ENCODE measurements at places on chromosomes 11 and 22.

DNA sequence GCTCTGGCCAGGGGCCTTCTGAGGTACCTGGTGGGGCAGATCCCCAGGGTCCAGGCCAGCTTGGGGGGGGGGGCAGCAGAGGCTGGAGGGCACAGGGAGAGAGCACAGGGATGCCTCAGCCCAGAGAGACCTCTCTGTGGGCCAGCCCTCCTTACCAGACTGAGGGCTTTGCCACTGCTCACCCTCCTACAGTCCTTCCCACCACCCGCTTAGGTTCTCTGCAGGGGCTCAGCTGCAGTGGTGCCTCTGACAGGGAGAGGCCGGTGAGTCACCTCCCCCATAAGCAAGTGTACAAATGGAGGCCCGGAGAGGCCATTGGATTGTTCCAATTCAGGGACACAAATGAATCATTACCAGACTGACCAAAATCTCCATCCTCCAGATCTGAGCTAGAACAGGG, 68.1 kb upstream of the LMO1 start:
- no peak for DNase-seq

DNA sequence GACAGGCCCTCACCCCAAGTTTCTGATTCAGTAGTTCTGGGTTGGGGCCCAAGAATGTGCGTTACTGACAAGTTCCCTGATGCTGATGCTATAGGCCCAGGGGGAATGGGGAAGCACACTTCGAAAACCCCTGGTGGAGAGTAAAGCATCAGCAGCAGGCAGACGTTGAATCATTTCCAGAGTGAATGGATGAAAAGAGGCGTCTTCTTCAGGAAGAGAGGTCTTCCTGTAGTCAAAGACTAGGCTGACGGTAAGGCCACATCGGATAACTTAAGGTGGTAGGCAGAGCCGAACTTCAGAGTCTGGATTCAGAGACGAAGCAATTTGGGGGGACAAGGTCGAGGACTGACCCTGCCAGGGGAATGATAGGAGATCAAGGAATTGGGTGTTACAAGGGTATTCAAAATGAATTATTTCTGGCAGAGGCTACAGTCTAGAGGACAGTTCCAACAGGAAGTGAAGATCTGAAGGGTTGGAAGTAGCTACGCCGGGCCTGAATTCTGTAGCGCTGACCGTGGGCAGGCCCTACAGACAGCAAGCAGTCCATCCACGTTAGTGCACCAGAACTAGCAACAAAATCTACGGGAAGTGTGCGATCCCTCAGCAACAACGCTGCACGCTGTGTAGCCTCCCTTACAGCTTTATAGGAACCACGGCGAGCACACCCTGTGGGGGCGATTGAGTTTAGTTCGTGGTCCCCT, 862 bp upstream of the CENATAC start:
- peak; percentile 81 for DNase-seq

GRCh38 chr11:128840137-128840536, 27.0 kb downstream of the KCNJ1 start:
- no peak for DNase-seq

GRCh38 chr11:15446929-15447328, 332.2 kb downstream of the INSC start:
- no peak for DNase-seq

DNA sequence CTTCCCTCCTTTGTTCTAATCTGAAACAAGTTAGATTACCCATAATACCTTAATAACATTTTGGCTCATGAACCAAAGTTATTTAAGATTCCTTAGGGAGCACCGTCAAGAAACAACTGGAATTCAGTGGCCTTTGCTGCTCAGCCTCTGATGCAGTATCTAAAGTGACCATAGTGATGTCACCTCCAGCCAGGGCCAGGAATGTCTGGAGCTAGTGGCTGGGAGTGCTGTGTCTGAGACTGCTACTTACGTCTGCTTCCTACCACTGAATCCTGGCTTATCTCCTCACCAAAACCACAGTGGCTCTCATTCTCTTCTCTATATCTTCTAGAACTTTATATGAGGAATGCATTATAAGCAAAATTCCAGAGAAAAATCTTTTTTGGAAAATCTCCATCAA, 658.0 kb downstream of the DLG2 start:
- DNase-seq = no peak

- DNase-seq = no peak
These were observed 972.8 kb downstream of the OPCML start for GRCh38 chr11:132559331-132560036.

DNA sequence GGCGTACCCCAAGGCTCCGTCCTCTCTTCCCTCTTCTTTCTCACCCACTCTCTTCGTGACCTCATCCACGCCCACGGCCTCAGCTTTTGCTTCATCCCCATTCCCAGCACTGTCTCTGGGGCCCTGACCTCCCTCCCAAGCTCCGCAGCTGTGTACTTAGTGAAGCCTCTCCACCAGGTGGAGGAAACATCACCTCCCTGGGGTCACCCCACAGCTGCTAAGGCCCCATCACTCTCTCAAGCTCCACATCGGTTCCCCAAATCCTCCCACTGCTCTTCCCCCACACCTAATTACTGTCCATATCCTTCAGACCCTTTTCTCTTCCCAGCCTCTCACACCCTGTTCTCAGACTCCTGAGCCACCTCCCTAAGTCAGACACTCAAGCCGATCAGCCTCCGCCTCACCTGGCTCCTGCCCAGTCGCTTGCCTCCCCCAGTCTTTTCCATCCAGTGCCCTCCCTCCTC, 7.9 kb upstream of the SYT7 start:
- DNase-seq = no peak

DNA sequence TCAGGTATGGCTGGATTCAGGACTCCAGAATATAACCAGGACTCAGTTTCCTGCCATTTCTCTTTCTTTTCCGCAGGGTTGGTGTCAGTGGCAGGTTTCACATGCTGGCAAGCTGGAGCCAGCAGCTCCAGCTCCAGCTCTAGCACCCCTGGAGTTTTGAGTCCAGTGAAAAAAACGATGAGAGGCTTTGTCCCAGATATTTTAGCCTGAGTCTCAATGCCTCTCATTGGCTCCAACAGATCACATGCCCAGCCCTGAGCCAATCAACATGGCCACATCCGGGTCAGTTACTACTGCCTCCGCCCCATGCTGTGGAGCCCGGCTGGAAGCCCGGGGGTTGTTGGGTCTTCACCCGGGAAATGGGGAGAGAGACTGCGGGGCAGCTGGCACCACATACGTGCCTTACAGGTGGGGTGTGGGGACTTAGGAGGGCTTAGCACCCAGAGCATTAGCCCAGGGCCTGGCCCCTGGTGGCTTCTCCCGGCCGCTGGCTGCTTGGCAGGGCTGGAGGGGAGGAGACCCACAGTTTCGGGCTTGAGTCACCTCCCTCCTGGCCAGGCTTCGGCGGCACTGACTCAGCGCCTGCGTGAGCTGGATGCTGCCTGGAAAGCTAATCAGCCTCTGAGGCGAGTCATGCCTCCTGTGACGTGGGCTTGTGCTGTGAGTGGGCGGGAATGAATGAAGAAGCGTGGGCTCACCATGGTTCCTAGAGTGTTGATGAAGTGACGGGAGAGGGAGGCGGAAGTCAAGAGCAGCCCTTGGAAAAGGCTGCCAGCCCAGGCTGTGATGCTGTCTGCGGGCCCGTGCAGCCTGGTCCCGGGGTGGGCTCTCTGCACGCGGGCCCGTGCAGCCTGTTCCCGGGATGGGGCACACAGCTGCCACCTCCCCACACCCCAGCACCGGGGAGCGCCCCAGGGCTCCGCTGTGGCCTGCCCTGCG, 15.3 kb upstream of the MRTFA start:
- DNase-seq = peak; percentile 94

DNA sequence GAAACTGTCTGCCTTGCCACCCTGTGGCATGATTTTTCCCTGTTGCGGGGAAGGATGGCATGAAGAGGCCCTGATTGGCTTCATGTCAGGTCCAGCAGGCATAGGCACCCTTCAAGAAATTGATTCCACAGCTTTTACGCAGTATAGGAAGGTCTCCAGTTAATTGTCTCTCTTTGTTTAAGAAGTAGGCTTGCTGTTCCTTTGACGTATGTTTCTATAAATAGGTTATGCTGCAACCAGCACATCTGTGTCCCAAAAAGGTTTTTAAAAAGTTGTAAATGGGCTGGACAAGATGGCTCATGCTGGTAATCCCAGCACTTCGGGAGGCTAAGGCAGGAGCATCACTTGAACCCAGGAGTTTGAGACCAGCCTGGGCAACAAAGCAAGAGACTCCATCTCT, 62.6 kb downstream of the CD6 start:
- DNase-seq = no peak

DNA sequence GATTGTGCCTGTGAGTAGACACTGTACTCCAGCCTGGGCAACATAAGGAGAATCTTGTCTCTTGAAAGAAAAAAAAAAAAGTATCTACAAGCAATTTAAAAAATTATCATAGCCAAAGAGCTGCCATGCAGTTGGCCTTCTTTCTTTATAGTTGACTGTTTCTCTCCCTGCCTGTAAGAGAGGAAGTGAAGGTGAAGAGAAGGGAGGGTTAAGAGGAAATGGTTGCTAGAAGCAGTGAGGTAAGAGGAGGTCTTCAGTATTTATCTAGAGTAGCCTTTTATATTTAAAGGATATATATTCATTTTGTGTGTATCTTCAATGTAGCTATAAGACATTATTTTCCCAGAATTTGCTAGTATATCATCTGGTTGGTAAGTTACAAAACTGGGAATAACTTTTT, 217.9 kb downstream of the TMEM135 start:
- DNase-seq = peak; percentile 39

- DNase-seq = no peak
These were observed 47.0 kb upstream of the TIMP3 start for GRCh38 chr22:32754413-32755041.

- DNase-seq = no peak
These were observed 105.7 kb upstream of the TMEM45B start for GRCh38 chr11:129709801-129710398.

DNA sequence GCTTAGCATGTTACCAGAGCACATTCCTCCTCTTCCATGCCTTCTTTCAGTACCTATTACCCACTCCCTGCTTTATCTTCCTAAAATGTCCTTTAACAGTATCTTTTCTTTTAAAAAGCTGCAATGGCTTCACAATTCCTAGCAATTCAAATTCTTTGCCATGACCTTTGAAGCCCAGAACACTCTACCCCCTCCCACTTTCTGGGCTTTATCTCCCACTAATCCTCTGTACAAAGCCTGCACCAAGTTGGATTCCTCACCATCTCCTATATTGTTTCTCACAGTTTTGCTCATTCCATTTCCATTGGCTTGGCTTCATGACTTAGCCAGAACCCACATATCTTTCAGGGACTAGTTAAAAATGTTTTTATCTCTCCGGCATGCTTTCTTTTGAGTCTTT, 80.9 kb downstream of the FAM76B start:
- no peak for DNase-seq

- DNase-seq = no peak
These were observed 23.3 kb downstream of the P4HA3 start for GRCh38 chr11:74288161-74288560.

DNA sequence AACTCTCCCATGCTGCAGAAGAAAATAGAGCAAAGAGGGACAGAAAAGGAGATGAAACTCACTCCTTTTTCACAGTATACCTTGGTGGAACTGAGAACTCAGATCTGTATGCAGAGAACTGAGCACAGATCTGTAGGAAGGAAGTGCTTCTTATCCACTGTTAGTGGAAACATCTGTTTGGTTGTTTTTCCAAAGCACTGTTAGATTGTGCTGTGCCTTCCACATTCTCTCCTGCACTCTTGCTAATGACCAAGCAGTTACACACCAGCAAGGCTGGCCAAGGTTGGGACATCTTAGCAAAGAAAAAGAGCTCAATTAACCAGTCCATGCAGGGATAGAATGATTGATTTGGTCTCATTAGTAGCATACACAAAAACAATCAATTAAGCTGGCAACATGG, 20.1 kb upstream of the SIK2 start:
- no peak for DNase-seq

DNA sequence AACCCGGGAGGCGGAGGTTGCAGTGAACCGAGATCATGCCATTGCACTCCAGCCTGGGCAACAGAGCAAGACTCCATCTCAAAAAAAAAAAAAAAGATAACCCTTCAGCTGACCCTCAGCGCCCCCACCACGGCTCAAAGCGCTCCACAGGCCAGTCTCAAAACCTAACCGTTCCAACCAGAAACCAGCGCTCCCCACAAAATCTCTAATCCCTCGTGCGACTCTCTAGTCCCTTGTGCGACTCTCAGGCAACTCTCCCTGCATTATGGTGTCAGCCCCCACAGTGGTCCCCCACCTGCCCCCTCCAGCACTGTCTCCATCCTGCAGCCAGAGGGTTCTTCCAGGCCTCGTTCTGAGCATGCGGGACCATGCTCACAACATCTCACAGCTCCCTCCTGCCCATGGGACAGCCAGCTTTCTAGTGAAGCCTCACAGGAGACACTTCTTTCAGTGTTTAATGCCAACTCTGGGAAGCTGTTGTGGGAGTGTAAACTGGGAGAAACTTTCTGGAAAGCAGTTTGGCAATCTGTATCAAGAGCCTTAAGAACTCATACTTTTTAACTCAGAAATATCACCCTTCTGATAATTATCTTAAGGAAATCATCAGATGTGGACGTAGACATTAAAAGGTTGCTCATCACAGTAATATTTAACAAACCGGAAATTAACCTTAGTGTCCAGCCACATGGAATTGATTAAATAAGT, 4.2 kb upstream of the RASGRP2 start:
- DNase-seq = no peak

GRCh38 chr11:5550440-5551095, 2.2 kb upstream of the OR52H1 start:
- no peak for DNase-seq

- peak; percentile 53 for DNase-seq
These were observed 10.2 kb upstream of the POU2F3 start for GRCh38 chr11:120229451-120230424.

DNA sequence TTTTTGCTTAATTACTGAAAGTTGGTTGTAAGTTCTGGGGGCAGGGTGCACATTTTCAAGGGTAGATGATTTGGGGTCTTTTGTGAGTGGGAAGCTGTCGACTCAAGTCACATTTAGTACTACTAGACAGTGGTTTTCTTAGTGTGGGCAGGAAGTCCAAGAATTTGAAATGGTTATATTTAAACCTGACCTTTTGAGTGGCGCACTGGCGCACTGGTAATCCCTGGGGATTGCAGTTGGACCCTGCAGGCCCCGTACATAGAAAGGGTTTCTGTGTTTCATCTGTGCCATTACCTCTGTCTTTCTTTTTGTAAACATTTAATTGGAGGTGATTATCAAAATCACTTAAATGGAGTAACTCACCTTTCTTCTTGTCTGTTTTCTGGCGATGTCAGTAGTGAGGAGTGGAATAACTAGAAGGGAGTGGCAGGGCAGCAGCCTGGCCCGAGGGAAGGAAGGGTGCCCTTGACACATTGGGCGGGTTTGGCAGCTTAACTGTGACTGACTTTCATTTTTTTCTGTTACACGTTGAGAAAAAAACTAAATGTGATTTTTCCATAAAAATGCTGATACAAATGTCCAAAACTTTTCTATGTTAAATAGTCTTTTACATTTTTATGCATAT, 101.8 kb upstream of the GAL start:
- DNase-seq = no peak

- DNase-seq = peak; percentile 73
These were observed 11.1 kb upstream of the OSM start for GRCh38 chr22:30277547-30278344.

All from Kasumi-1 (cell line).